Dermis blood vessel endothelial cell (primary cell): ENCODE measurements at places on chromosomes 5 and 9. TPM values are rescaled to one million over a fixed set of nuclear protein-coding genes. Genes with fewer than 3 reads are reported as not detected.

The TMEM232 gene
- total RNA-seq, result 0.37 and 1.7 TPM in 2 replicates

The ADAMTS19 gene
- not detected in 2 replicates for total RNA-seq

The OMD gene
- under 0.01 and 0.23 TPM in 2 replicates for total RNA-seq

The NR5A1 gene
- not detected in 2 replicates for total RNA-seq

The THOC3 gene
- total RNA-seq, result 41.5 and 55.6 TPM in 2 replicates

The CCDC112 gene
- total RNA-seq, result 5.9 and 6.6 TPM in 2 replicates

The SH2D3C gene
- total RNA-seq, result 77.8 and 95.6 TPM in 2 replicates

The OR1Q1 gene
- not detected in 2 replicates for total RNA-seq

The SHROOM1 gene
- 7.1 and 9.9 TPM in 2 replicates for total RNA-seq

The CSF1R gene
- total RNA-seq, result not detected in 2 replicates
